ENCODE measurements at places on chromosomes 7 and 10.

GRCh38 chr10:124508070-124508667 is 46.5 kb downstream of the LHPP start:
- no peak for DNase-seq

DNA sequence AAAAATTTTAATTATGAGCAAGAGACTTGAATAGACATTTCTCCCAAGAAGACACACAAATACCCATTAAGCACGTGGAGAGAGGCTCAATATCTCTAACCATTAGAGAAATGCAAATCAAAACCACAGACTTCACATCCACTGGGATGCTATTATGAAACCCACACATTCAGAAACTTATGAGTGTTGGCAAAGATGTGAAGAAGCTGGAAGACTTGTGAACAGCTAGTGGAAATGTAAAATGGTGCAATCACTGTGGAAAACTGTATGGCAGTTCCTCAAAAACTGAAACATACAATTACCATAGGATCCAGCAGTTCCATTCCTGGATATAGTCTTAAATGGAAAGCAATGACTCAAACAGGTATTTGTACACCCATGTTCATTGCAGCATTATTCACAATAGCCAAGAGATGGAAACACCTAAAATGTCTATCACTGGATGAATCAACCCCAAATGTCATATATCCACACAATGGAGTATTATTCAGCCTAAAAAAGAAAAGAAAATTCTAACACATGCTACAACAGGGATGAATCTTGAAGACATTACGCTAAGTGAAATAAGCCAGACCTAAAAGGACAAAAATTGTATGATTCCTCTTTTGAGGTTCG is 53.5 kb upstream of the FRMD4A start:
- no peak for DNase-seq

DNA sequence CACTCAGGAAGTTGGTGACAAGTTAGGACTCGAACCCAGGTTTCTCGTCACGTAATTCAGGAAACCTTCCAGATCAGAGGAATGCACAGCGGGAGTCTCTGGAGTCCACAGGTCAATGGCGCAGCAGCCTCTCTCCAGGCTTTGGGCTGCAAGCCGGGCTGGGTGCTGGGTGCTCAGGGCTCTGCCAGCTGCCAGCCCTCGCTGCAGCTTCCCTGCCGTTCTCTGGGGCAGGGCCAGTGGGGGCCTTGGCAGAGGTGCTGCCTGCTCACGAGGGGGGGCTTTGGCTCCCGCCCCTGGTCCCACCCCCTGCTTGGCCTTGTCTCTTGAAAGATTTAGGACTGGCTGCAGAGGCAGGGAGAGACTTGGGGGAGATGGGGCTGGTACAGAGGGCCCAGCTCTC is at the start of gene TACR2:
TACR2 (minus strand) TSS at position 224 of the 400 bp plus-strand sequence. CDS start 595 bp downstream, outside the sequence.
- DNase-seq, result no peak

DNA sequence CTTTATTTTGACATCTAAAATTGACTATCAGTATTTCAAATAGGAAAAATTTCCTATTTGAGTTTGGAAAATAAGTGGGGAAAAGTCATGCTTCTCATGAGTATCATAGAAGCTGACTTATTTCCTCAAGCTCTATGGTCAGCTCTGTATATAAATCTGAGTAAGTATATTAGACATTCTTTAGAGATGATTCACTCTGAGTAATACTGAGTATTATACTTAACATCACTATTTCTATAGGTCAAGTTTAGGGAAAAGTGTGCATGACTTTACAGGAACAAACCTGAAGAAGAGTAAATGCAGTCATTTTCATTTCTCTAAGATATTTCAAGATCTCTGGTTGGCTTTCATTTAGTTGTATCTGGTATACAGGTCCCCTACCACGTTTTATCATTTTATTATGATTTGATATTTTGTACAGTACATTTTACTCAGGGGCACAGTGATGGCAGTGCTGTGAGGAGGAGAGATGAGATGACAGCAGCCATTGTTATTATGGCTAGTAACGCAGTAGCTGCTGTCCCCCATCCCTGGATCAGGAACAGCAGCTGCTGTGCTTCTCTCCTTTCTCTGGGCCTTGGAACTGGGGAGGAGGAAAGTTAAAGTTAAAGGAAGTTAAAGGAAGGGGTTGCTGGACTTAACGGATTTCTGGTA is 15.2 kb downstream of the SND1 start:
- no peak for DNase-seq

DNA sequence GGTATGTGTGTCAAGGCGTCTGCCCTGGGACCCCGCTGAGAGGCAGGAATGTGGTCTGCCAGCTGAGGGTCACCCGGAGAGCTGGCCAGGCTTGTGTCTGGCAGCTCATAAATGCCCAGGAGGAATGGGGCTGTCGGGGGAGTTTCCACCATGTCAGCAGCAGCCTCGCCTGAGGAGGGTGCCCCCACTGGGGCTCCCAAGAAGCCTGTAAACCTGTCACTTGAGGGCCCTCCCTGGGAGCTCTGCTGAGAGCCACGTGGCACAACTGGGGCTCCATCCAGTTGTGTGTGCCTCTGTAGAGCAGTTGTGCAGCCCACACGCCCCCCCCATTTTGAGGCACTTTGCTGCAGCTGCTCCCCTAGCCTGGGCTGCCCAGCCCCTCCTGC is 70.6 kb downstream of the NEURL1 start:
- DNase-seq, result no peak

Data from CD8-positive, alpha-beta memory T cell (primary cell).